ENCODE measurements at places on chromosomes 12 and 14.

GRCh38 chr12:5027046-5027821 is 16.4 kb upstream of the KCNA5 start:
- no peak for DNase-seq

GRCh38 chr12:2457215-2457932 is 337.4 kb upstream of the FKBP4 start:
- no peak for DNase-seq

DNA sequence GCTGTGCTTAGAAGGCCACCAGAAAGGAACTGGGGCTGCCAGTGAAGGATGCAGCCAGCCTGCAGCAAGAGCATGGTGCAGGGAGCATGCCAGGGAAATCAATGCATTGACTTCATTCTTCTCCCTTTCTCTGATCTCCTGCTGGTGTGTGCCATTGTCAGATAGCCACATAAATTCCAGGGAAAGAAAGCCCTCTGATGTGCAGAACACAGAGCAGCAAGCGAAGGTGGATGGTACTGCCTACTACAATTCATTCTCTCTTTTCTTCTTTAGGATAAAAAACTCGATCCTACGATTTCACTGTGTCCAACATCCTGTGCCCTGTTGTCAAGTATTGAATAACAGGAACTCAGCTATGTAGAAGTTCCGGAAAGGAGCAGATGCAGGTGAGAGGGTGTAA is 446.7 kb upstream of the TMEM132C start:
- DNase-seq, result no peak

- DNase-seq, result no peak
Measured at GRCh38 chr12:118290130-118290529, 82.6 kb downstream of the TAOK3 start.

DNA sequence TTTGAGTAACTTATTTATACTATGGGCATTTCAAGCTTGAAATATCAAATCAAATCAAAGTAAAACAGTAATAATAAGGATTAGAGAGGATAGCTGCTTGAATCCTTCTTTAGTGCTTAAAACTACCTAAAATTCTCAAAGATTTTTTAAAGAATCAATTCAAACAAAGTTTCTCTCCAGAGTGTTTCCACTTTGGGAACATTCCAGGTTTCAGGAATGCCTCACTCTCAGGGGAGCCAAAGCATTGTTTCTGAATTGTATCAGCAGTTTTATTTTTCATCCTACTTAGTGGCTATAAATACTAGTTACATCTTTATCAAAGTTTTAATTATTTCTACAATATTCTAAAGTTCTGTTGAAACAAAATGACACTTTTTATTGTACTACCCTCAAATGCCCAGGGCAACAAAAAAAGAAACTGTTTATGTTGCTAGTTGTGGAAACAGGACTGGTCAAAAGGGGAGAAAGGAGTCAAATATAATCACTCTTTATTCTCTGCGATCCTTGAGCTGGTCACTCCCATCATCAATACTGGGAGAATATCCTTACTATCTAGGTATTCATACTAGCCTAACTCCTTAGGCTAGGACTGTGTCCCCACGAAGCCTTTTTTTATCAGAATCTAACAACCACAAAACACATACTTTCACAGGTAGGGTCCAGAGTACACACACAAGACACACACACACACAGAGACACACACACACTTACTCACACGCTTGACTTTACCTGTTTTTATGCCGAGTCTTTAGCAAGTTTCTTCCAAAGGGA is 598 bp downstream of the RASSF9 start:
- DNase-seq, result no peak

DNA sequence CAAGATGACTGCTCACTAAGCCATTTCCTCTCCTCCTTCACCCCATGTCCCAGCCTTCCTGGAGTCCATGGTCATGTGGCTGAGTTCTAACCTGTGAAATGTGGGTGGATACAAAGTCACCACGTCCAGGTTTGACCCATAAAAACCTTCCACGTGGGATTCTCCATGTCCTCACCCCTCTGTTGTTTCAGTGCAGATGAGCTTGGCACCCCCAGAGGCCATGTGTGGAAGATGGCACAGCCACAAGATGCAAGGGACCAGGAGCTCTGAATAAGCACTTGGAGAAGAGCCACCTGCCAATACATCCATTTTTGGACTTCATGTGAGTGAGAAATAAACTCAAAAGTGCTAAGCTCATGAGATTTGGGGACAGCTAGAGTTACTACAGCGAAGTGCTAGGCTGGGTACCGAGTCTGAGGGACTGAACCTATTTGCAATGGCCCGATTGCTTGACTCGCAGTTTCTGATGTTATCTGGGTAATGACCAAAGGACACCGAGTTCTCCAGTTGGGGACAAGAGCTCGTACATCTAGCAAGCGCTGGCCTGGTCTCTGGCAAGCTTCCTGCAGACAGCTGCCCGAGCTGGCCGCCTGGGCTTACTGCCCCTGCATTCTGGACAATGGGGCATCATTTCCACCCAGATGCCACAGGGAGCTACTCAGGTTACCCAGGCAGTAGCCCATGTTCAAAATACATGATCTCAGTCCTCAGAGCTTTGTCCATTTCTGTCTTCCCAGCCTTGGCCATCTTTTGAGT is 7.7 kb upstream of the SLC24A4 start:
- DNase-seq, result no peak

GRCh38 chr14:101069228-101069549 is 165.7 kb upstream of the RTL1 start:
- no peak for DNase-seq

- no peak for DNase-seq
Measured at GRCh38 chr12:92898755-92899154, 30.3 kb downstream of the EEA1 start.

- no peak for DNase-seq
Measured at GRCh38 chr12:119840168-119840567, 37.0 kb downstream of the CIT start.

- DNase-seq, result no peak
Measured at GRCh38 chr12:63862187-63862968, 17.9 kb downstream of the SRGAP1 start.

GRCh38 chr12:129848876-129849275 is 54.9 kb downstream of the TMEM132D start:
- DNase-seq, result no peak

DNA sequence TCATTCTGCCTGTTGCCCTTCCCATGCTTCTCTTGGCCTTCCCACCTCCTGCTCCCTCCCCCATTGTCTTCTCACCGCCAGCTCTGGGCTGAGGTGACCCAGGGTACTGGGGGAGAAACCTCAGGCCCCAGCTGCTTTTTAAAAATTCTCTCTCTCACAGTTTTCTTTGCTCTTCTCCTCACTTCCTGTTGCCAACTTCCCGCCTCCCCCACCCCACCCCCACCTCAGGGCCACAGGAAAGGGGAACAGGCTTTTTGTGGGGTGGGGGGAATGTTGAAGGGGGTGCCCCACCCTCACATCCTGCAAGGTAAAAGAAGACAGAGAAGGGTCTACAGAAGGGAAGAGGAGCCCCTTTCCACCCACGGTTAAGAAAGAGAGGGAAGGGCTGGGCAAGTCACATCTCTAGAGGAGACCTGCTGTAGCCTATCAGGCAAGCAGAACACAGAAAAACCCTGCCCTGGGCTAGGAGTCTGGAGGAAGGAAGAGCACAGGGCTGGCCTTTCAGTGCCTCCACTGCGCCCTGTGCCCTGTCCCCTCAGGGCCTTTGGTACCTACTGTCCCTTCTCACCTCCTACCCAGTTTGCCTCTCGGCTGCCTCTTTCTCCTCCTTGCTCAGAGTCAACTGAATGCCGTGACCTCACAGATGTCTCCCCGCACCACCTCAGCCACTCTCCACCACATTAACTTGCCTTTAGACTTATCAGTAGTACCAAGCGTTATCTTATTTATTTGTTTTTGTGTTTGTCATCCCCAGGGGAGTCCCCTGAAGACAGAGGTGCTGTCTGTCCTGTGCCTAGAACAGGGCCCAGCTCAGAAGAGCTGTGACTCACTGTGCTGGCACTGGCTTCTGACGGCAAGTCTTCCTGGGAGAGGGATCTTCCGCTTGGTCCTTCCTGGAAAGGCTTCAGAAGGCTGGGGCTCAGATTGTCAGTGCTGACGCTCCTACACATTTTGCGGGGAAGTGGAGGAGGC is 1.7 kb downstream of the ARHGAP9 start:
- no peak for DNase-seq

GRCh38 chr12:19775241-19775640 is 335.9 kb downstream of the AEBP2 start:
- DNase-seq, result no peak

DNA sequence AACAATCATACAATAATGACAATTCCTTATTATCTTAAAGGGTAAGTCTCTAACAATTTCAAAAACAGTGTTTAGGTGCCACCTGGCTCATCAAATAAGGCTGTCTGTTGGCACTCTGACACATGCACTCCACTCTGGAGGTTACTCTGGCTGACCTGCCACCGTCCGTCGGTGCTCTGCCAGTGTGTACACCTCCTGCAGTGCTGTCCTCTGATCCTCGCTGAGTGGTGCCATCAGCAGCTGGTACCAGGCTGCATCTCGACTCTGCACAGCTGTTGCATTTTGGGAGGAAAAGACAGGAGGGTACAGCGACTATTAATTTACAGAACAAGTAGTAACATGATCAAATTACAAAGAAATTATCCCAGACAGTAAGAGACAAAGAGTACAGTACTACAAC is 63.9 kb downstream of the IPO8 start:
- no peak for DNase-seq

DNA sequence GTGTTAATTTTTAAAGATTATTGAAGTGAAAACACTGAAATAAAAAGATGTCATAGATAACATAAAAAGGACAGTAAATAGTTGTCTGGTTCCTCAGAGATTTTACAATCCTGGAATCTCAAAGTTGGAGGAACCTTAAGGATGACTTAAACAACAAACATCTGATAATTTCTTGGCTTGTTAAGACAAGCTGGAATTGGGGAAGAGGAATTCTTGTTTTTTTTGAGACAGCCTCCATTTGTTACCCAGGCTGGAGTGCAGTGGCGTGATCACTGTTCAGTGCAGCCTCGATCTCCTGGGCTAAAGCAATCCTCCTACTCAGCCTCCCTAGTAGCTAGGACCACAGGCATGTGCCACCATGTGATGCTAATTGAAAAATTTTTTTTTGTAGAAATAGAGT is 2.3 kb downstream of the ZNF410 start:
- DNase-seq, result no peak

DNA sequence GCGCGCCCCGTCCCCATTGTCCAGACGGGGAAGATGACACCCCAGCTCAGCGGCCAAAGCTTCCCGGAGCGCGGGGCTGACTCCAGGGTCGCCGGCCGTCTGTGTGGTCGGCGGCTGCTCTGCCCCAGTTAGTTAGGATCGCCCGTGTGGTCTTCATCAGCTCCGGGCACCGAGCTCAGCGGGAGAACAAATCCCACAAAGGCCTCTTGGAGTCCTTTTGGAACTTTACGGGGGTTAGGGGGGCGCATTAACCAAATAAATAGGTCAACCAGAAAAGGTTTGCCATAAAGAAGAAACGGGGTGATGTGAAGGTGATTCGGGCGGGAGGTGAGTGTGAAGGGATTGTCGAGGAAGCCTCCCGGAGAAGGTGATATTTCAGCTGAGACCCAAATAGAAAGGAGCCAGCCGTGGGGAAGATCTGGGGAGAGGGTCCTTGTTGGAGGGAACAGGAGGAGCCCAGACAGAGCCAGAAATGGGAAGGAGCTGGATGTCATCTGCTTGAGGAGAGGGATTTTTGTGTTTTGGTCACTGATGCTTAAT is 697 bp downstream of the ATP6V0A2 start:
- DNase-seq, result no peak

DNA sequence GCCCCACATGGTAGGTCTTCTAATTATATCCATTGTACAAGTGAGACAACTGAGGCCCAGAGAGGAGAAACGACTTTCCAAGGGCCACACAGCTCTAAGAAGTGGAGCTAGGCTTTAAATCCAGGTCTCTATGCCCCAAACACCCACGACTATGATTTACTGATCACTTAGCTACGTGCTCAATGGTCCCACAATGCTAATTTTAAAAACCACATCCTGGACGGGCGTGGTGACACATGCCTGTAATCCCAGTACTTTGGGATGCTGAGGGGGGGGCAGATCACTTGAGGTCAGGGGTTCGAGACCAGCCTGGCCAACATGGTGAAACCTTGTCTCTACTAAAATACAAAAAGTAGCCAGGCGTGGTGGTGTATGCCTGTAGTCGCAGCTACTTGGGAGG is 8.4 kb upstream of the MLEC start:
- no peak for DNase-seq

GRCh38 chr14:103504991-103505565 is 17.6 kb downstream of the CKB start:
- no peak for DNase-seq

- DNase-seq, result no peak
Measured at GRCh38 chr12:131980263-131980662, 30.5 kb downstream of the EP400 start.

DNA sequence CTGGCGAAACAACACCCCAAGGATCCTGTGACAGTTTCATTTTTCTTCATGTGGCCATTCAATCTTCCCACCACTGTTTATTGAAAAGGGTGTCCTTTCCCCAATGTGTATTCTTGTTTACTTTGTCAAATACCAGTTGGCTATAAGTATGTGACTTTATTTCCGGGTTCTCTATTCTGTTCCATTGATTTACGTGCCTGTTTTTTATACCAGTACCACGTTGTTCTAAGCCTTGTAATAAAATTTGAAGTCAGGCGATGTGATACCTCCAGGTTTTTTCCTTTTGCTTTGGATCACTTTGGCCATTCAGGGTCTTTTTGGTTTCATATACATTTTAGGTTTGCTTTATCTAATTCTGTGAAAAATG is 9.1 kb upstream of the MGAT4C start:
- DNase-seq, result no peak

DNA sequence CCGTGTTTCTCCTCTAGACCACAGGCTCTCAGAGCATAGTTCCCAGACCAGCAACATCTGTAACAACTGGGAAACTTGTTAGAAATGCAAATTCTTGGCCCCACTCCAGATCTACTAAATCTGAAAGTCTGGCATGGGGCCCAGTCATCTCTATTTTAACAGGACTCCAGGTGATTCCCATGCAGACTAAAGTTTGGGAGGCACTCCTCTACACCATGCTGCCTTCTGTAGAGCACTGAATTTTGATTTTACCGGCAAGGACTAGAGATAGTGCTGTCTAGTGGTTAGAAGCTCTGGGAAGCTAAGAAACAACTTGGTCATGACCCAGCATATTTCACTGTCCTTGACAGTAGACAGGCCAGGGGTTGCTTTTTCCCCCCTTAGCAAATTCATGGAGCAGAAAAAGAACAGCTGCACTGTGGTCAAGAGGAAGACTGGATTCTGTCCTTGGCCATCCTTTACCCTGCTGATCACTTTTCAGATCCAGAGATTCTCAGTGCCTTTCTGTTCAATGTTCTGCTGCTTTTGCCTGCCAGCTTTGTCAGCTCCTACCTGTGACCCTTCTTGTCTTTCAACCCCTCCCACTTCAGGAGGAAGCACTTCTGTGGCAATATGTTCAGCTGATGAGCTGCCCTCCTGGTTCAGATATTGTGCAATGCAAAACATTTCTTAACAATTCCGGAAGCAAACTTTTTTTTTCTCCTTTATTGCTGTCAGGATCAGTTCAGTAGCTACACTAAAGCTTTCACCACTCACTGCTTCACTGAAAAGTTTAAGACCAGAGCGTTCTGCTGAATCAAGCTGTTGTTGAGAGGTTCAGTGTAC is 133.8 kb upstream of the NUDT4 start:
- DNase-seq, result no peak

Measured in stimulated activated CD8-positive, alpha-beta memory T cell treated with anti-CD3 and anti-CD28 coated beads, Interleukin-15, amount 100 ng/mL, for 4 hours (primary cell).